ENCODE measurements at places on chromosomes 13 and 19.

GRCh38 chr13:36244990-36245389 is 30.6 kb upstream of the SOHLH2 start:
- DNase-seq: no peak

DNA sequence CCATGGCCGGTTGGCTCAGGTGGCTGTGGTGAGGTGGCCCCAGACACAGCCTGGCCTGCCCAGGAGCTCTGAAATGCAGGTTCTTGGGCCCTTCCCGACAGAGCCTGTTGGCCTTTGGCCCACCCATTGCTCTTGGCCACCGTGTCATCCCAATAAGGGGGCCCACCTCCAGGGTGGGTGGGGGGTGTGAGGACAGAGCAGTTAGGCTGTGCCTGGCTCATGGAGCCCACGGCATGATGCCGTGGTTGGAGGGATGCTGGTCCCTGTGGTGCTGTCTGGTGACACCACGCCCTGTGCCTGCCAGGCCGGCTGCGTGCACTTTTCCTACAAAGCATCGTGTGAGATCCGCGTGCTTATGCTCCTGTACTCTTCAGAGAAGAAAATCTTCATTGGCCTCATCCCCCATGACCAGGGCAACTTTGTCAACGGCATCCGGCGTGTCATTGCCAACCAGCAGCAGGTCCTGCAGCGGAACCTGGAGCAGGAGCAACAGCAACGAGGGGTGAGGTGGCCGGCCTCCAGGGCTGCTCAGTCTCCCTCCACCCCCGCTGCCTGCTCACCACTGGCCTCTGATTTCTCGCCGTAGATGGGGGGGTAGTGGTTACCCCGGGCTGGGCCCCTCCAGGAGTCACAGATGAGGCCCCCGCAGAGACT is 7.6 kb downstream of the PNKP start:
- no peak for DNase-seq

GRCh38 chr19:52221831-52222375 is 32.1 kb downstream of the PPP2R1A start:
- DNase-seq: no peak

GRCh38 chr13:28282451-28282850 is 144.1 kb downstream of the PAN3 start:
- DNase-seq: no peak

DNA sequence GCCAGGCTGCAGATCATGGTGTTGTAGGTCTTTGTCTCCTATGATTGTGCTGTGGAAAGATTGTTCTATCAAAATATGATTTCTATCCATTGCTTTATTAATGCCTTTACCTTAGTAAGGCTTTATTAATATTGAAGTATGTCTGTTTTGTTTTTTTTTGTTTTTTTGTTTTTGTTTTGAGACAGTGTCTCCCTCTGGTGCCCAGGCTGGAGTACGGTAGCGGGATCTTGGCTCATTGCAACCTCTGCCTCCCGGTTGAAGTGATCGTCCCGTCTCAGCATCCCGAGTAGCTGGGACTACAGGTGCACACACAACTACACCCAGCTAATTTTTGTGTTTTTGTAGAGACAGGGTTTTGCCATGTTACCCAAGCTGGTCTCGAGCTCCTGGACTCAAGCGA is 7.7 kb downstream of the IRGC start:
- DNase-seq: no peak

DNA sequence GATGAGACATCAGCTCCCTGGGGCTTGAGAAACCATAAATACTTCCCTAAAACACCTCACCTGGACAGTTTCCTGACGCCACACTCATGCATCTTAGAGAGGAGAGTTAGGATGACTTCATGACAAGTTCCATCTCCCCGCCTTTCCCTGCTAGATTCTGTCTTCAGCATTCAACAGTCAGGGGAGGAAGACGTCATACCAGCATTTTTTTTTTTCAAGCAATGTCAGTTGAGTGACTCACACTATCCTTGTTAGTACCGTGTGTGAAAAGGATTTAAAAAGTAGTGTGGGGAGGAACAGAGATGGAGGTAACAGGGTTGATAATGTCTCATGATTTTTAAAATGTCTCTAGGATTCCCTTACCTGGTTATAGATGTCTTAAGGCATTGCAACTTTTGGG is at the start of gene OR7D2:
Gene OR7D2, plus strand, starts transcription at position 79 of the 400 bp plus-strand sequence. CDS start 6,803 bp downstream, outside the sequence.
- DNase-seq: no peak

DNA sequence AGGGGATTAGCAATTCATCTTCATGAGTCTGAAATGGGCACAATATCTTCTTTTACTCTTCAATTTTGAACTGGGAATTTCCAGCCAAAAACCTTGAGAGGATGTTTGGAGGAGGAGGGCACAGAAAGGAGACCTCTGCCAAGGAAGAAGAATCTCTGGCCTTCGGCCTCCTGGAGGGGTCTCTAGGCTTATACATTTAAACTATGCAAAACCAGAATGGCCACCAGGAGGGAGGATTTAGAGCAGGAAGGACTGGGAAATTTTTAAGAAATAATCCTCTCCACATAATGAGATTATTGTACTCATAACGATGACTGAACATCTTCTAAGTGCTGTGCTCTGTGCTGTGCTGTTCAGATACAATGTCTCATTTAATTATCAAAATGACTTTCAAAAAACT is 325.9 kb downstream of the NDFIP2 start:
- DNase-seq: no peak

DNA sequence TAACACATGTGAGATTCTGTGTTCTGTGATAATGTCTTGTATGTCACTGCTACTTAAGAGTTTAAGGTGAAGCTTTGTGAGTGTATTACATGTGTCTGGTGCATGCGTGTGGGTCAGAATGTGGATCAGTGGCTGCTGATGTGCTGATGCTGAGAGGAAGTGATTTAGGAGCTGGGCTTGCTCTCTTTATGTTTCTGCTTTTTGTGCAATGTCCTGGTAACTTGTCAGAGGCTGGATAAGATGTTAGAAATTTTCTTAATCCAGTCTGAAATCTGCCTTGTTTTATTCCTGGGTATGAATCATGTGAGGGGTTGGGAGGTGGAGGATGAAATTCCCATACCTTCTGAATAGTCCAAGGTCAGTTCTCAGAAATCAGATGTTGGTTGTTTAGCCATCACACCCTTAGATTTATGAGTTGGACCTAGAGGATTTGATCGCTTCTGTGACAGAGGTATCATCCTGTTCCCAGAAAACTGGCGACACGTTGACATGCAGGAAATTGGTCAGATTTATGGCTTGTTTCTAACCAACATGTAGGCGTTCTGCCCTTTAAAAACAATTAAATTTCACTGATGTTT is 24.5 kb upstream of the CXCL17 start:
- no peak for DNase-seq

DNA sequence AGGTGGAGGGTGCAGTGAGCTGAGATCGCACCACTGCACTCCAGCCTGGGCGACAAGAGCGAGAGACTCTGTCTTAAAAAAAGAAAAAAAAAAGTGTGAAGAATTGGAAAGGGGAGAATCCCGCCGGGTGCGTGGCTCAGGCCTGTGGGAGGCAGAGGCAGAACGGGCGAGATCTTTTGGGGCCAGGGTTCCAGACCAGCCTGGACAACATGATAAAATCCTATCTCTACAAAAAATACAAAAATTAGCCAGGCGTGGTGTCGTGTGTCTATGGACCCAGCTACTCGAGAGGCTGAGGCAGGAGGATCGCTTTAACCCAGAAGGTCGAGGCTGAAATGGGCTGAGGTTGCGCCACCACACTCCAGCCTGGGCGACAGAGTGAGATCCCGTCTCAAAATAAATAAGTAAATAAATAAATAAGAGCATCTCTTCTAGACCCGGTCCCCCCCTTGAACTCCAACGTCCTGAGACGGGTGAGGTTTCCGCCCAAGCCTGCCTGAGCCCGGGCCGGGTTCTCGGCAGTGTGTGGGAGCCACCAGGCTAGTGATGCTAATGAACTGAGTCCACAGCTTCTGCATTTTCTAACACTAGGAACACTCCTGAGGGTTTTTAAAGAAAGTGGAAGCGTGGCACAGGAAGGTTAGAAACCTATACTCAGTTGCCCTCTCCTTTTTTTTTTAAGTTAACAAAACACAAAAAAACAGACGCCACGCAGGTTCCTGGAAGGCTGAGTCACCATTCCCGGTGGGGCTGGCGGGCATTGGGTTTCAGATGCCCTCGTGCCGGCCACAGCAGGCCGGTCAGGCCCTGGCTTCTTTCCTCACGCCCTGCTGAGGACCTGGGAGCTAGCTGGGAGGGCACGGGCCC is 22.0 kb downstream of the GPX4 start:
- no peak for DNase-seq

DNA sequence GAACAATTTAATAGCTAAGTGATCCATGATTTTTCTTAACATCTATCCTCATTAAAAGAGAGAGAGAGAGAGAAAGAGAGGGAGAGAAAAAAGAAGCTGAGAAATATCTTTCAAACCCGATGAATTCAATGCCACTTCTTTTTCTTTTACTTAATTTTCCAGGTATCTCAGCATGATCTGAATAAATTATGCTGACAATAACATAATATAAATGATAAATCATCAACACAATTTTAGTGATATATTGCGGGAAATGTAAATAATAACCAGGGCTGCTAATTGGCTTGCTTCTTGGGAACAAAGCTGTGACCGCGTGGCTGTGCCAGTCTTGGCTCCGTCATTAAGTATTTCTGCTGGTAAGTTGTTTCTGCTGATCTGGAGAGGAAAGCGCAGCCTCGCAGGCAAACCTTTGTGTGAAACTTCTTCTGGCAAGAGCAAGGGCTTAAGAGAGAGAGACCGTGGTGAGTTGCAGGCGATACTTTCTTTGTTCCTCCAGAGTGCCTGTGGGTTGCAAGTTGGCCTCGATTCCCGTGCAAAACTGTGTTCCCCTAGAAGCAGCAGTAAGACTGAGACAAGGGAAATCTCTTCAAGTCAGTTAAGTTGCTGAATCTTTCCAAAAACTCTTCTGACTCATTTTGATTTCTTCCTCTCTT is 489.1 kb upstream of the TSHZ3 start:
- DNase-seq: peak; percentile 45

GRCh38 chr13:100124265-100124664 is 35.4 kb downstream of the PCCA start:
- no peak for DNase-seq

DNA sequence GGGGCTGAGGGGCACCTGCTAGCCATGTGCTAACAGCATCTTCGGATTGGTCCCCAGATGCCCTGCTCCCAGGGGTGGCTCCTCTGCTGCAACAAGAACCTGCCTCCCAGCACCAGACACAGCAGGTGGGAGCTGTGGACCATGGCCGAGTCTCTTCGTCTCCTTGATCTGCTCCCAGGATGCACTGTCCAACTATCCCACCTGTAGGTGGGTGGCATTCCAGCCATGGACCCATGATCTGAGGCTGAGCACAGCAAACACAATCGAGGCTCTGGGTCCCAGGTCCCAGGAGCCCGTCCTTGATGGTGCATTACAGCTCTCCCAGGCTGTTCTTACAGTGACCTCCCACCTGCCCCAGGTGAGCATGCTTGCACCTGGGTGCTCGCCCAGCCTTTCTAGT is 1.6 kb downstream of the ZNF837 start:
- no peak for DNase-seq

DNA sequence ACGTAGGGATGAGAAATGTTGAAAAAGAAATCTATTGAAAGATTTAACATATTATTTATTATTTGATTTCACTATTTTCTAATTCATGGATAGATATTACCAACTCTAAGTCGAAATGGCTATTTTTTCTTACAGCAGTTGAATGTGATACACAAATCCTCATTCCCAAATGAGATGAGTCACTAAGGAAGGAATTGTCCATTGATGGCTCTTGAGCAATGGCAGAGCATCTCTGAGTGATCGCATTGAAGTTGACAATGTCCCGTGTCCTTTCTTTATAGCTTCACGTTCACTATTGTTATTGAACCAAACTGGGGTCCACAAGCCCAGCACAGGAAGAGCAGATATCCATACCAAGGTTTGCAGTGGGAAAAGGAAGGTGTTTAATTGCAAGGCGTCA is 648.3 kb upstream of the SPRY2 start:
- no peak for DNase-seq

DNA sequence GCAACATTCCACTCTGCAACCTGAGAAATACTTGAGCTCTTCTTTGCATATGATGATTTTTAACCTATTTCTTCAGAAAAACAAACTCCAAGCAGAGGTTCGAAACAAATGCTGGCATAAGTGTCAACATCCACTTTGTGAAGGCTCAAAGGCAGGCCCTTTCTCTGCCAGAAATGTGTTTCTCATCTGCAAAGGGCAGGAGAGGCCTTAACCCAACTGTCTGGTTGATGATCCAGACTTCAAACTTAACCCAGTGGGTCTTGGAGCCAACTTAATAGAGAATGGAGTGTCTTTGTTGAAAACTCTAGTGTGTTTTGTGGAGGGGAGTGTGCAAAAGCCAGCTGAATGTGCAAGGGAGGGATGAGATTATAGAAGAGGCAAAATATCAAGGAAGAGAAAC is 28.3 kb upstream of the ZNF507 start:
- DNase-seq: no peak

DNA sequence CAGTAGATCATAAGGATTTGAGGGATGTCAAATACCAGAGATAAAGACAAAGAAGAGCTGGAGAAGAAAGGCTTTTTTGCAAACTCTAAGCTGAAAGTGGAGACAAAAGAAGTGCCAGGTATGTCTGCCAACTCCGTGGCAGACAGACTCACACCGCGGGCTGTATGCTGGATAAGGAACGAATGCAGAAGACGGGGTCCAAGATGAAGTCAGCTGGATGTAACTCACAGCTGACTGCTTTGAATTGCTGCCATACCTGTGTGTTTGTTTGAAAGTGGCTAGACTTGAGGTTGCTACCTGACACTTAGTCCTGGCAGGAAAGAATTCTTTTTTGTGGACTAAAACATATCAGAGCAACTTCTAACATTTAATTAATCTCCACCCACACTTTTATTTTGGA is 398.8 kb downstream of the DLEU7 start:
- no peak for DNase-seq

- no peak for DNase-seq
Measured at GRCh38 chr19:13164343-13165161, 14.3 kb downstream of the IER2 start.

GRCh38 chr19:4740092-4740491 is 16.4 kb upstream of the DPP9 start:
- no peak for DNase-seq

DNA sequence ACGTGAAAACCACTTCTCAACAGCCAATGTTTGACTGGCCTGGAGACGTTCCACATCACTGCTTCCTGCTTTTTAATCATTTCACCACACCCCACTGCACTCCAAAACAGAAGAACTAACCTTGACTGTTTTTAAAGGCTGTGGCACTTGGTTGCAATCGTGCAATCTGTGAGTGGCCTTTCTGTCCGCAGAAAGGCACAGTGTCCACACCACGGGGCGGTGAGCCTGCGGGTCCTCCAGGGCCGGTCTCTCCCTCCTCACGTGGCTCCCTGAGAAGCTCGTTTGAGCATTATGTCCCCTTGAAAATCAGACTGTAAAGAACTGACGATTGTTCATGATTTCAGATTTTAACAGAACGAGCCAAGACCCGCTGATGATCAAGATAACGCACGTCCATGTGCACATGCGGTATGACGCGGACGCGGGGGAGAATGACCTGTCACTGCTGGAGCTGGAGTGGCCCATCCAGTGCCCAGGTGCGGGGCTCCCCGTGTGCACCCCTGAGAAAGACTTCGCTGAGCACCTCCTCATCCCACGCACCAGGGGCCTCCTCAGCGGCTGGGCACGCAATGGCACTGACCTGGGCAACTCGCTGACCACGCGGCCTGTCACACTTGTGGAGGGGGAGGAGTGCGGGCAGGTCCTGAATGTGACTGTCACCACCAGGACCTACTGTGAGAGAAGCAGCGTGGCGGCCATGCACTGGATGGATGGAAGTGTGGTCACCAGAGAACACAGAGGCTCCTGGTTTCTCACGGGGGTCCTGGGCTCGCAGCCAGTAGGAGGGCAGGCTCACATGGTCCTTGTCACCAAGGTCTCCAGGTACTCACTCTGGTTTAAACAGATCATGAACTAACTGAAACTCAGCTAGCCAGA is 13.0 kb downstream of the PROZ start:
- no peak for DNase-seq
